ENCODE measurements at places on chromosomes 13 and 19.
A peak's percentile ranks its signal among the peaks of the same experiment; 100 is the strongest.

GRCh38 chr13:111389621-111390521 is 69.4 kb downstream of the TEX29 start:
- DNase-seq = no peak

DNA sequence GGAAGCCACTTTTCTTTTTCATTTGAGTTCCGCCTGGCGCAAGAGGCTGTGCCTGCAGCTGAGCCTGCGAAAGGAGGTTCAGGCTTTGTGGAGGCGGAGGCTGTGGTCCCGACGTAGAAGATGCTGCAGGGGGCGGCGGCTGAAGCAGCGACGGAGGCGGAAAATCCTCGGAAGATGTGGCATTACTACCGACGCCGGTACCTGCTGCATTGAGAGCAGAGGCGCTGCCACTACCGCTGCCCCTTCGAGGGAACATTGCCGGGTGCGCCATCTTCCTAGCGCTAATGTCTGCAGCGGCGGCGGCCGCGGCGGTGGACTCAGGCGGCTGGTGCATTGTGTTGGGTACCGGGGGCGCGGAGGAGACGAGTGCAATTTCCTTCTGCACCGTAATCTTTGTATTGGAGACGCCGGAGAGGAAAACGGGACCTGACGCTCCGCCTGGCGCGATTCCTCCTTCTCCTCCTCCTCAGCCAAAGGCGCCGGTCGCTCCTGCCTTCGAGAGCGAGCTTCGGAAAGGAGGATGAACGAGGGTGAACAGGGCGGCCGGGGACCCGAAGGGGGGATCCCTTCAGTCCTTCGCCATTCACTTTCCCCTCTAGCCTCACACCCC is at the start of gene TSC22D1:
Gene TSC22D1, minus strand, starts transcription at position 590 of the 610 bp plus-strand sequence. Its CDS starts 256 bp downstream, at position 334.
- peak; percentile 64 for DNase-seq

GRCh38 chr13:94706101-94706842 is 6.1 kb downstream of the SOX21 start:
- DNase-seq = no peak

GRCh38 chr13:20291037-20291436 is 58.9 kb upstream of the GJB6 start:
- no peak for DNase-seq

GRCh38 chr13:73158851-73159250 is 100.0 kb downstream of the KLF5 start:
- DNase-seq = no peak

DNA sequence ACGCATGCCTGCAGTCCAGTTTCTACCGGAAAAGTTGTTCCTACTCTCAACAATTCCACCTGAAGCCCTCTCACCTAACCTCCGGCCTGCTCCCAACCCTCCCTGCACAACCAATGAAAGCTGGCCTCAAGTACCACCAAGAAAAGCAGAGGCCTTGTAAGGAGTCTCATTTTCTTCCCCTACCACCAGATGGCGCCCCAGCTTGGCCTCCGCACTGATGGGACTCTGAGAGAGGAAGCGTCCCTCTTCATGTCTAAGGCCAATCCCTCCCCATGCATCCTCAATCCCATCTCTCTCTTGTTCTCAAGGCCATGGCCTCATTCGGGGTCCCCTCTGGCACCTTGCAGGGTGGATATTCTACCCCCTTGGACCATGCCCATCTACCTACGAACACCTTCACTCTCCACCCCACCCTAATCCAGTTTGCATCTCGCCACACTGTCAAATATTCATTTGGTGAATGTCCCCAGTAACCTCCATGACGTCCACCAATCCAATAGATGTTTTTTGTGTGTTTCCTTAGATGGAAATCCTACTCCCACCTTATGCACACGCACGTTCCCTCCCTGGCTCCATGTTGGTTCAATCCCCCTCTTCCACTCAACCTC is 412.8 kb downstream of the ZNF536 start:
- peak; percentile 1 for DNase-seq

Data from nucleus accumbens (tissue), 56 donors.